ENCODE measurements at places on chromosomes 4 and X. TPM values are rescaled to one million over a fixed set of nuclear protein-coding genes. Genes with fewer than 3 reads are reported as not detected.

DNA sequence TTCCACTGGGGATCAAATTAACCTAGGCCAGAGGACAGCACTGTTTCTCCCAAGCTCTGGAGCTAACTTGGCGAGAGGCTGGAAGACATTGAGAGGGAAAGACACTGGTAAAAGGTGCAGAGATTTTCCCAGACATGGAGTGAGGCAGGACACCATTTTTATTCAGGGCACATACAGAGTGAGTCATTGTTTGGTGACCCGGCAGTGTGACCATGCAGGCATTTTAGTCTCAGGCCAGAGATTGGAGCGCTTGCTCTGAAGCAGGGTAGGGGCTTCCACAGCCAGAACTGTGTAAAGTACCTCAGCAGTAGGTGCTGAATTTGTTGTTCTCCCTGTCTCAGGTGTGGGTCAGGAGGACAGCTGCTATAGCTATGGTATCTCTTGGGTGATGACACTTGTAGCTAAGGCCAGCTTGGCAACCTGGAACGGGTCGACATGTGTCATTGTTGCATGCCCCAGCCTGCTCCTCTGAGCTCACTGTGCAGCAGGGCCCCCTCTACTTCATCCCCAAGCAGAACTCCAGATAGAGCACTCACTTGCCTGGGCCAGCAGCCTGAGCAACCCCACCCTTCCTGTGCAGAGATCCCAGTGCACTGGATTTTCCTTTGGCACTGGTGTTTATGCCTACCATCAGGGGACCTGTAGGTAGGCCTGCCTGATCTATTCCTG is 79.8 kb upstream of the ATP8A1 start:
- no peak overlapping the region for H3K4me3 ChIP-seq
- DNase-seq: no peak
- no peaks in the 10 kb centered on the region for H3K36me3 ChIP-seq
- H3K27ac ChIP-seq: no peak overlapping the region
- H3K4me1 ChIP-seq: no peaks in the 10 kb centered on the region

DNA sequence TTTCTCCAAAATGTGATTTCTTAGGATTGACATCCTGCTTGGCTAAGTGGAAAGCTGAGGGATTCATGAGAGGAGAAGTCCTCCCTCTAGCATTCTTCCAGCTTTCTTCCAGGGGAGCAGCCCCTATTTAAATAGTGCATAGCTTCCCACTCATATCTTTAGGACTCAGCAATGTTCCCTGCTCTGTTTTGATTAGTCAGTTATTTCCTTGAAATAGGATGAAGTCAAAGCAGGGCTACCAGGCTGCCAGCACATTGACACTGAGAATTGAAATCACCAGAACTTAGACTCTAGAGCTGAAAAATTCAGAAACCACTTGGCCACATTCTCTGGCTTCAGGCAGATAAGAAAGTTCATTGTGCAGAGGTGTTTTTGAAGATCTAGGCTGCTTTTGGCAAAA is 74.7 kb upstream of the SMAD1 start:
- no peaks in the 10 kb centered on the region for H3K27me3 ChIP-seq
- no peaks in the 10 kb centered on the region for H3K4me1 ChIP-seq

- H3K4me1 ChIP-seq: peaks cover 4% of the 10 kb centered on the region
- no peaks in the 10 kb centered on the region for H3K27me3 ChIP-seq
- no peaks in the 10 kb centered on the region for H3K36me3 ChIP-seq
- H3K4me3 ChIP-seq: no peak overlapping the region
- DNase-seq: no peak
These were observed 150.6 kb downstream of the RASL11B start for GRCh38 chr4:53012738-53013137.

The MAGEC2 gene
- not detected for total RNA-seq

DNA sequence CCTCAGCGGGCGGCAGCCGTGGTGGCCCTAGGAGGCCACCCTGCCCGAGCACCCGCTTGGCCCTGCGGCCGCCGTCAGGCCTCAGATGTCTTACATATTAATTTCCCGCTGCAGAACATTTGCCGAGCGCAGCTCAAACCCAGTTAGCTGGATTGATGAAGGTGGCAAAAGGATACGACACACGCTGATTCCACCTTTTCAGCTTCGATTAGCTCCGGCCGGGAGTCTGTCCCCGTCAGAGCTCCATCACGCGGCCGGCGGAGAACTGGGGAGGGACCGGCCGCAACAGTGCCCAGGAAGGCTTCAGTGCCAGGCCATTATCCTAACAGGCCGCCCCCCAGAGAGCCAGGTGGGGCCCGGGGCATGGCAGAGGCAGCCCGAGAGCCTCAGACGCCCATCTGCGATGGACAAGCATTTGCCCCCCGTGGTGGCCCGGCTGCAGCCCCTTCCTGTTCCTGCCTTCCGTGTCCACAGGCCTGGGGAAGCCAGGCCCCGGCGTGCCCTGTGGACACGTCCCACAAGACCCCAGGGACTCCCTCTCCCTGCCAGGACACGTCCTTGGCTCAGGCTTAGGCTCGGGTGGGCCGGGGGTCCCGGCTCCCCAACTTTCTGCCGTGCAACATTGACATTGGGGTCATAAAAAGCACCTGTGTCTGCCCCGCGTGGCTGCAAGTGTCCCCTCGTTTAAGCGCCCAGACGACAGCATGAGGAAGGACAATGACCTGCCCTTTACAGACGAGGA is 133.8 kb upstream of the NKX1-1 start:
- H3K36me3 ChIP-seq: no peaks in the 10 kb centered on the region
- H3K27ac ChIP-seq: no peak overlapping the region
- no peaks in the 10 kb centered on the region for H3K4me1 ChIP-seq
- no peaks in the 10 kb centered on the region for H3K27me3 ChIP-seq

The MUC7 gene
- not detected for total RNA-seq

- no peak overlapping the region for H3K27ac ChIP-seq
- H3K4me1 ChIP-seq: no peaks in the 10 kb centered on the region
- no peak for DNase-seq
These were observed 8.9 kb downstream of the EIF4E start for GRCh38 chr4:98919996-98920395.

DNA sequence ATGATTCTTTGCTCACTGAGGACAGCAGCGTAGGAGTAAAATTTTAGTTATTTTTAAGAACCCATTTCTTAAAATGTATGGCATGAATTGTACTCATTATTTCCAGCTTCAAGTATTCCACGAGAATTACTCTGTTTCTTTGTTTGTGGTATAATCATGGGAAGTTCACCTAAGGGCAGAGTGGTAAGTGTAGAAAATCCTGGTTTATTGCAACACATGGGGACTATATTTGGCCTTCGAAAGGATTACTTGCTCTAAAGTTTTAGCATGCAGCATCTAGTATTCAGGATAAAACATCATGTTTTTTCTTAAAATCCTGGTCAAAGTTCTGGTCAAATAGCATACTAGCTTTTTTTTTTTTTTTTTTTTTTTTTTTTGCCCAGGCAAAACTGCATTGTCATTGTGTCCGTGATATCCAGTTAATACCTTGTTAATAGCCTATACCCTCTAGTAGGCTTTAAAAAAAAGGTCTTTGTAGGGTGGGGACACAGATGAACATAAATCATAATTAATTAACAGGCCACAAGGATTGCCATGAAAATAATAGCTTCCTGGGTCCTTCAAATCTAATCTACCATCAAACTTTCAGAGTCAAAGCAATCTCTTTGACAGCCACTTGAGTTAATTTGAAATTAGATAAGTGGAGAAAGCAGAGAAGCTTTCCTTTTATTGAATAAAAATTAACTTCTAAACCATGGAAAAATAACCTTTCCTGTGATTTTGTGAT is 44.6 kb upstream of the VEGFC start:
- H3K4me3 ChIP-seq: no peak overlapping the region
- no peaks in the 10 kb centered on the region for H3K27me3 ChIP-seq
- no peaks in the 10 kb centered on the region for H3K36me3 ChIP-seq
- no peak for DNase-seq

The MAGEB1 gene
- not detected for total RNA-seq

DNA sequence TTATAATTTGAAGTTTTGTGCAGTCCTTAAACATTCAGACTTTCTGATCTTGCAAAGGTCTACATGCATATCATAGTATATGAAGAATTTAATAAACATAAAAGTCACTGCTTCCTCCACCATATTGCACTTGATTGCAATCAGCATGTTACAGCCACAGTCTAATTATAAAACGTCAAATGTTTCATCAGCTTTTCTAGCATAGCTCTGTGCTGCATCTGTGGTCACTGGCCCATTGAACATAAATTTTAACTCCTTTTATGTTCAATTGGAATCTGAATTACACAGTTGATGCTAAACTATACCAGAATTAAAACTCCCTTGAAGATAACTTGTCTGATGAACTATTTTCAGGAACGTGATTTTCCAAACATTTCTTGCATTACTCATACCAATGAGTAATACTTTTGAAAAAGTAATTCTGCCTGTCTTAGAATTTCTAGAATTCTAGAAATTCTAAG is 329.1 kb downstream of the GALNTL6 start:
- H3K4me3 ChIP-seq: no peak overlapping the region
- H3K4me1 ChIP-seq: no peaks in the 10 kb centered on the region
- no peak overlapping the region for H3K27ac ChIP-seq
- DNase-seq: no peak
- H3K36me3 ChIP-seq: no peaks in the 10 kb centered on the region

- no peak for DNase-seq
- no peak within 1 kb of the TSS for H3K27ac ChIP-seq
- H3K27me3 ChIP-seq: no peaks in the 10 kb centered on the region
- no peaks in the 10 kb centered on the region for H3K4me1 ChIP-seq
- no peaks in the 10 kb centered on the region for H3K36me3 ChIP-seq
These were observed at the start of gene CXCL11 for GRCh38 chr4:76035799-76036380. TSS of gene CXCL11 (minus strand) at chr4:76036070. CDS start at chr4:76035987, 83 bp downstream.

DNA sequence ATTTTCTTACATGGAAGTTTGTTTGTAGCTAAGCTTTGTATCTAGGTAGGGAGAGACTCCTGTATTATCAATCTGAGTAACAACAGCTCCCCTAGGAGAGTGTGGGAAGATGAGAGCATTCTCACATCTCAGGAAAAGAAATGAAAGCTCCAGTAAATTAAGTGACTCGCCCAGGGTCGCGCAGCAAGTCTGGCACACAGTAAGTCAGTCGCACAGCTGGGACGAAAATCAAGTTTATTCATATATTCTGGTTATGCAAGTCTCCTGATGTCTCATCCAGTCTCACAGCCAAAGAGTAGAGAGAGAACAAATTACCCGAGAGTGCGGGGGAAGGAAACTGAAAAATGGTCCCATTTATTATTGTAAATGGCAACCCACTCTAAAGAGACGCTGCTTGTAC is 216.1 kb downstream of the STK32B start:
- no peaks in the 10 kb centered on the region for H3K36me3 ChIP-seq
- H3K27ac ChIP-seq: no peak overlapping the region
- DNase-seq: no peak
- no peak overlapping the region for H3K4me3 ChIP-seq
- no peaks in the 10 kb centered on the region for H3K27me3 ChIP-seq
- no peaks in the 10 kb centered on the region for H3K4me1 ChIP-seq

The DIPK2B gene
- total RNA-seq: 12.2 TPM

DNA sequence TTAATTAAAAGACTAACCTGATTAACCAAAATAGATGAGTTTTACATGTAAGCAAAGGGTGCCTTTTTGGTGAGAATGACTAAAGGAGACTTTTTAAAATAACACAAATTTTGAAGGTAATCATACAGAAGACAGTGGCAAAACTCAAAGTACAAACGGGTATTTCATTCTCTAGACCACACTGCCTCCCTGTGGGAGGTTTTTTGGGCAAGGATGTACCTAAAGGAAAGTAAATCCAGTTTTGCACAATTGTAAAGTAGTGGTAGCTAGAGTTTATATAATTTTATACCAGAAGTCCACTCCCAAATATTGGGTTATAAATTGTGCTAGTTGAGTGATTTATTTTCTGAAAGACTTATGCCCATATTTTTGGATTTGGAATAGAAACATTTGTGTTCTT is 201.0 kb downstream of the PAPSS1 start:
- no peaks in the 10 kb centered on the region for H3K27me3 ChIP-seq
- H3K36me3 ChIP-seq: no peaks in the 10 kb centered on the region
- no peak overlapping the region for H3K27ac ChIP-seq
- H3K4me1 ChIP-seq: no peaks in the 10 kb centered on the region
- no peak overlapping the region for H3K4me3 ChIP-seq

The CFAP99 gene
- total RNA-seq: 2.0 TPM

The NEUROG2 gene
- 0.29 TPM for total RNA-seq

DNA sequence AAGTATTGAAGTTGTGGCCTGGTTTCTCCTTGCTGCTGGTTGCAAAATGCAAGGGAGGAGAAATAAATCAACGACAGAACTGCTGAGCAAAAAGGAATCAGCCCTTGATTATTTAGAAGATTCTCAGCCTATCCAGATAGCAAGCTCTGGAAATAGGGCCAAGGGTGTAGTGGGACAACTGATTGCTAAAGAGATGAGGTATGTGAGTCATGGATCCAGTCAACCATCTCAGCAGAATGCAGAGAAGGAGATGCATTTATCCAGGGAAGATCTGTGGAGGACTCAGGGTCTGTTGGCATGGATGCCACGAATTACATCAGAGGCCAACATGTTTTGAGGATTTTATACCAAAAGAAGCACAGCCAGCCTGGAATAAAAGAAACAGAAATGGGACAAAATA is 36.7 kb downstream of the FOXR2 start:
- H3K4me3 ChIP-seq: no peak overlapping the region
- no peaks in the 10 kb centered on the region for H3K36me3 ChIP-seq
- H3K4me1 ChIP-seq: no peaks in the 10 kb centered on the region
- peaks cover 8% of the 10 kb centered on the region for H3K27me3 ChIP-seq
- no peak overlapping the region for H3K27ac ChIP-seq

The RBMXL3 gene
- total RNA-seq: not detected

GRCh38 chr4:10030972-10031667 is 9.8 kb upstream of the SLC2A9 start:
- H3K27me3 ChIP-seq: no peaks in the 10 kb centered on the region
- H3K36me3 ChIP-seq: no peaks in the 10 kb centered on the region
- H3K27ac ChIP-seq: no peak overlapping the region
- no peak overlapping the region for H3K4me3 ChIP-seq
- DNase-seq: no peak

DNA sequence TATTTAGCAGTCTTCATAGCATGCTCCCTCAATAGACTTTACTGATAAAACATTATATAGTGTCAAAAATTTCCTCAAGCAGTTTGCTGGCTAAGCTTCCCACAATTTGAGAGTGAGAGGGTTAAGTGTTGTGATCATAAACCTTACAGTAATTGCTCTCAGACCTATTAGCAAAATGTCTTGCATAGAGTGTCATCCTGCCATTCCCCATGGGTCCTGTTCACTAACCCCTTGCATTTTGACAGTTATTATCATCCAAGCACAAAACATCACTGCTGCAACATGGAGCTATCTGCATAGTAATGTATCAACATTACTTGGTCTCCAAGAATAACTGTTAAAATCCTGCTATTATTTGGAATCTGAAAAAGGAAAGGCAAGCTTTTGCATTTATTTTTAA is 196.1 kb upstream of the GK2 start:
- no peaks in the 10 kb centered on the region for H3K4me1 ChIP-seq
- H3K27me3 ChIP-seq: no peaks in the 10 kb centered on the region
- no peak overlapping the region for H3K4me3 ChIP-seq
- H3K27ac ChIP-seq: no peak overlapping the region
- H3K36me3 ChIP-seq: no peaks in the 10 kb centered on the region
- DNase-seq: no peak

GRCh38 chr4:86484241-86484640 is 109.9 kb upstream of the PTPN13 start:
- H3K27me3 ChIP-seq: no peaks in the 10 kb centered on the region
- H3K4me3 ChIP-seq: no peak overlapping the region
- no peak for DNase-seq
- no peak overlapping the region for H3K27ac ChIP-seq
- no peaks in the 10 kb centered on the region for H3K36me3 ChIP-seq
- H3K4me1 ChIP-seq: no peaks in the 10 kb centered on the region

- no peaks in the 10 kb centered on the region for H3K36me3 ChIP-seq
- H3K4me1 ChIP-seq: no peaks in the 10 kb centered on the region
- H3K4me3 ChIP-seq: no peak overlapping the region
- no peak for DNase-seq
These were observed 695.4 kb downstream of the ARAP2 start for GRCh38 chr4:35548921-35549320.

The FAM236D gene
- total RNA-seq: not detected
